NAMALWA (cell line): ENCODE measurements at places on chromosomes 11 and 22.

DNA sequence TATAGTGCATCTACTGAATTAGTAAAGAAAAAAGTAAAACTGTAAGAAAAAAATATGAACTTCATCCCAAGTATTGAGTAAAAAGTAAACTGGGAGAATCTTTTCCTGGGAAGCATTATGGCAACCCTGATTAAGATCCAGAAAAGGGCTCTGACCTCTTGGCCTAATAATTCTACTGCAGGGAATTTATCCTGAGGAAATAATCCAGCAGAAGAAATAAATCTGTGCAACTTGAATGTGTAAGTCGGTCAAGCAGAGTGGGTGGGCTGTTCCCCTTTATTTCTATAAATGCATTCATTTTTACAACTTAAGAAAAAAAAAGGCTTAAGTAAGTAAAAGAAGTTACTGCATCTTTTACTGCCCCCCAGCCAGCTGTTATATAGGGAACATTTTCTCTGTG is 111.2 kb upstream of the PARVA start:
- no peak for DNase-seq

GRCh38 chr11:75022759-75023396 is 34.1 kb downstream of the NEU3 start:
- DNase-seq, result peak; percentile 81

DNA sequence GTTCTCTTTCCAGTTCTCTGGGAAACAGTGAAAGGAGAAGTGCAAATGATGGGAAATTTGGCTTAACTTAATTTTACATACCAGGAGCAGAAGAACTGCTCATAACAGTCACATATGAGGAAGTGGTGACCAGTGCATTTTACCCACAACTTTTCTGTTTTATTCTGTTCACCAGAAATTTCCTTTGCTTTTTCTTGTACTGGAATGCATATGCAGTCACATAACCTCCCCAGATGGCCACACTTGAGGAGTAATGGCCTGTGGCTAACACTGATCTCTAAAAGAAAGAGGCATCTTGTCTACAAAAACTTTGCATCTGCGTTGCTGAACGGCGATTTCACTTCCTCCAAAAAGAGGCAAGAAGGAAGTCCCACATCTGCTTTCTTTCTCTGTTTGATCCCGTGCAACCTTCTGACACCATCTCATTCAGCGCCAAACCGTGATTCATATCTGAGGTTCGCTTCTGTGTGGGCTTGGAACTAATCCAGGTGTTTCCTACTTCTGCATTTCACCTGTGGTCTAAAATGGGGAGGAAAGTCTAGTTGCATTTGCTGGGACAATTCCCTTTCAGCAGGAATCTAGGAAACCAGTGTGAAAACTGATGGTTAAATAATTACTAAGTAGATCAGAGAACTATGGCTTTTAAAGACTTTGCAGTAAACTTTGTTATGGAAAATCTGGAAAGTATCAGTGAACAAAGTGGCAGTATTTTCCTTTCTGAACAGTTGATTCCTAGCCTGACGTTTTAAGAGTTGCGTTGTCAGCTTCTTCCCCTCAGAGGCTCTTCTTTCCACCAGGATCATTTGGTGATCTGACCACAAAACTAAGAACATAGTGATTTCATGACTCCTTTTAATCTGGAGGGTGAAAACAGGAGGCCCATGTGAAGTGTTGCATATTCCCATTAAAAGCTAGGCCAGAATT is 4.2 kb upstream of the MPEG1 start:
- DNase-seq, result peak; percentile 96

GRCh38 chr11:17351510-17352176 is at the start of gene NCR3LG1:
Gene NCR3LG1, plus strand, starts transcription at chr11:17351800. Its CDS starts 170 bp downstream, at chr11:17351970.
- no peak for DNase-seq

DNA sequence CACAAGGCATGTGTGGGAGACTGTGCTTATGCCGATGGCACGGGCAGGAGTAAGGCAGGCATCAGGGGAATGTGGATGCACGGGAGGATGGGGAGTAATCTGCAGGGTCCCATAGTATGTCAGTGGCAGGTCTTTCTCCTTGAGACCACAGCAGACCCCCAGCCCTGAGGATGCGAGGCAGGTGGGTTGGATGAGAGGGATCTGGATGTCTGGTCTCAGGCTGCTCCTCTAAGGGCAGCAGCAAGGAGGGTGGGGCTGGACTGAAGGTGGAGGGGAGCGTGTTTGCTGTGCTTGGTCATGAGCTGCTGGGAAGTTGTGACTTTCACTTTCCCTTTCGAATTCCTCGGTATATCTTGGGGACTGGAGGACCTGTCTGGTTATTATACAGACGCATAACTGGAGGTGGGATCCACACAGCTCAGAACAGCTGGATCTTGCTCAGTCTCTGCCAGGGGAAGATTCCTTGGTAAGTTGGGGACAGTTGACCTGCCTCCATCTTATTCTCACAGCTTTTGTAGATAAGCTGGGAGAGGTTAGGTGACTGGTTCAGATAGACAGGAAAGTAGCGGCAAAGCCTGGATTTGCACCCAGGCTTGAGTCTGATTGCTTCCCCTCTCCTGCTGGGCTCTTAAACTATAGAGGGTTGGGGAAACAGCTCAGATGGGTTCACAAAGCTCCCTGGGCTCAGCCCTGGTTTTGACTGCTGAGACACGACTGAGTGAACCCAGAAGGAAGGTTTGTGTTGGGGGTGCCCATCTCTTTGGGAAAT is at the start of gene APOL1:
Gene APOL1, plus strand, starts transcription at position 380 of the 769 bp plus-strand sequence. CDS start 1,823 bp downstream, outside the sequence.
- DNase-seq, result peak; percentile 18

- peak; percentile 74 for DNase-seq
These were observed at the start of gene CYTH4 for GRCh38 chr22:37282385-37282677. Gene CYTH4, plus strand, starts transcription at chr22:37282508. Its CDS starts 62 bp downstream, at chr22:37282570.

DNA sequence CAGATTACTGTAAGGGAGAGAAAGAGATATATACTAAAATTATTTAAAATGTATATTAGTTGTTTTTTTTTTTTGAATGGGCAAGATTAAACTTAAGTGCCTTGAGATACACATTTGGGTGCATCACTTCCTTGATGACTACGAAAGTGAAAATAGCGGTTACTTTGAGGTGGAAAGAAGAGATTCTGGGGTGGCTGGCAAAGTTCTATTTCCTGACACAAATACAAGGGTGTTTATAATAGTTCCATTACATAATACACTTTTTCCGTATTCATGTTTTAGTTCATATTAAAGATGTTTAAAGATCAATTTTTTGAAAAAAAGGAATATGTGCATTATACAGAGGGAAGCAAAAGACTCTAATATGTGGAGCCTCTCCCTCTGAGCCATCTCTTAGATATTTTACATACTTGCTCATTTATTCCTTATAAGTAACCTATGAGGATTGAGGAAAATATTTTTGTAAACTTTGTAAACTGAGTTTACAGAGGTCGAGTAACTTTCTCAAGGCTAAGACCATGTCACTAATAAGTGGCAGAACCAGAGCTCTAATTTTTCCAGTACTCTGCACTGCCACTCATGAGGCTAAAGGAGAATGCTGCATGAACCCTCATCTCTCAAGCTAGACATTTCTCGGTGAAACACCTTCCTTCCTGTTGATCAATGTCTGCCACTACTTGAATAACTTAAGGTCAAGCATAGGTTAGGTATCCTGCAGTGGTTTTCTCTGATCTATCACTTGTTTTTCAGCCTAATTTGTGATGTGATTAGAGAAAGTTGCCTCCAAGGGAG is 58.6 kb downstream of the DDIAS start:
- DNase-seq, result peak; percentile 66

DNA sequence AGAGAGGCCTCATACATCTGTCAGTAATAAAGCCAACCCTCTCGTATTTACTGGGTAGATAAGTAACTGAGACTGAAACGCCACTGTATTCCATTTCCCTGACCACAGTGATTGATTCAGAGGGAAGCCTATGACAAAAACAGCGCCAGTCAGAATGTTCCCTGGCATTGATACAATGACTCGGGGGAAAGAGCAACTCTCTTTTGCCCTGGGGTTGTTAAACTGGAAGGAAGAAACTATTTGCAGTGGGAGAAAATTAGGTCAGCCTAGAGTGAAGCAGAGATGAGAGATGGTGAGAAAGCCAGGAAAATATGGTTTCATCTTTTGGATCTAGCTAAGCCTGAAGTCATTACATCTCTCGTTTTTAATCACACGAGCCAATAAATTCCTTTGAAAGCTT is 48.6 kb upstream of the RBFOX2 start:
- DNase-seq, result no peak

GRCh38 chr11:134049303-134049702 is 19.6 kb upstream of the JAM3 start:
- DNase-seq, result peak; percentile 31

DNA sequence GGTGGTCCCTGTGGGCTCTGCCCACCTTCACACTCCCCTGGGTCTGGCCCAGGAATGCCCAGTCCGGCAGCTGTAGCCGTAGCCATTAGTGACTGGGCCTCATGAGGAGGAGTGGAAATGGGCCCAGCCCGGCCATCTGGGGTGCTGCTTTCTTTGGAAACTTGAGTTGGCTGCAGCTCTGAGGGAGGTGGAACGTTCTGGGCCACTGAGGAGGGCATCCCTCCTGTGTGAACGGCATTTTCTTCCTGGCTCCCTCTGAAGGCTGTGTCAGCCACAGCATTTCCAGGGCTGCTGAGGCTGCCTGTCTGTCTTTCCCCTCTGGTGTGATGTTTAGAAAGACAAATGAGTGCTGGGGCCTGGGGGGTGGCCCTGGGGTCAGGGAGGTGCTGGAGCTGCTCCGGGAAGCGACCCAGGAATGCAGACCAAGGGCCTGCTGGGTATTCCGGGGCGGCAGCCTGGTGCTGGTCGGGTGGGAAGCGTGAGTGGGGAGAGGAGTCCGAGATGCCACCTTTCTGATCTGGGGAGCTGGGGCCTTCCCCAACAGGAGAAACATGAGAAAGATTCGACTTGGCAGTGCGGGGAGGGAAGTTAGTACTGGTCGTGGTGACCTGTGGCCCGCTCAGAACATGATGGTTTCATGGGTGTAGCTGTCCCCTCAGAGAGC is 27.1 kb downstream of the PTDSS2 start:
- DNase-seq, result no peak

DNA sequence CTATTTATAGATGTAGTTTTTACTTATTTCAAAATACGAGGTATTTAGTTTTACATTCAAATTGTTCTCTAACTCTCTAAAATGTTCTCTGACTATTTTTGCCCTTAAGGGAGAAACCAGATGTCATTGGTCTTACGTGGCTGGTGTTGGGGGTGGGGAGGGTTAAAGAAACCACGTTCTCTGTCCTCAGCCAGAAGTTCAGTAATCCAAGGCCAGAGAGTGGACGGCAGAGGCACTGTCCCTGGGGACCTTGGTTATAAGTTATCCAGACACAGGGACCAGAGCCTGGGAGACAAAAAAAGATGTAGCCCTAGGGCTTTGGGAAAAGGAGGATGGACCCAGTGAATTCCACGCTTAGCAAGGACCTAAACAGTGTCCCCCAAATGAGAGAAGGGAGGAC is 706 bp upstream of the OR51E1 start:
- no peak for DNase-seq

GRCh38 chr11:110422306-110422905 is 7.3 kb upstream of the FDX1 start:
- no peak for DNase-seq

DNA sequence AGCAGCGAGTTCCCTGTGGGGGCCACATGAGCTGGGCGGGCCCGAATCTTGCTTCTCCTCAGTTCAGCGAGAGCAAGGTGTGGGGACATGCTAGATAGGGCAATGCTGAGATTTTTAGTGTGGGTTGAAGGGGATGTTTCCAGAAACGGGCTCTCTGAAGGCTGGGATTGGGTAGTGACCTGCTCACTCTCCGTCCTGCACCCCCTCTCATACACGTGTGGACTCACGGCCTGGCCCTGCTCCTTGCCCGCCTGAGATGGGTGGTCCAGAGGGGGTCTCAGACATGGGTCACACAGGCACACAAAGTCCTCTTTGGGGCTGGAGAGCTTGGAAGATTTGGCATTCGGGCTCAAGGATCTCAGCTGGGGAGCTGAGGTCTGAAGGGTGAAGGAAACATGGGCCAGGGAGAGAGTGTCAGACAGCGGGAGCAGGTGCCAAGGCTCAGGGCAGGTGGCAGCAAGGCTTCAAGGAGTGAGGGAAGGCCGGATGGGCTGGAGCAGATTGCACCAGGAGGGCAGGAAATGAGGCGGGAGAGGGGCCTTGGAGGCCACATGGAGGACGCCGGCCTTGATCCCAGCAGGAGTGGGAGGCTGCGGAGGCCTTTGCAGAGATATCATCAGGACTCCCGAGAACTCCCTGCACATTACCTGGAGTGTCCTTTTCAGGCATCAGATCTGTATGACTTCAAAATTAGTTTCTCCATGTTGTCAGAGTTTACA is 74.1 kb downstream of the PARVB start:
- DNase-seq, result no peak

- DNase-seq, result no peak
These were observed 19.3 kb downstream of the PATZ1 start for GRCh38 chr22:31326877-31327276.

- DNase-seq, result no peak
These were observed 21.2 kb upstream of the GRAMD1B start for GRCh38 chr11:123408619-123409455.

DNA sequence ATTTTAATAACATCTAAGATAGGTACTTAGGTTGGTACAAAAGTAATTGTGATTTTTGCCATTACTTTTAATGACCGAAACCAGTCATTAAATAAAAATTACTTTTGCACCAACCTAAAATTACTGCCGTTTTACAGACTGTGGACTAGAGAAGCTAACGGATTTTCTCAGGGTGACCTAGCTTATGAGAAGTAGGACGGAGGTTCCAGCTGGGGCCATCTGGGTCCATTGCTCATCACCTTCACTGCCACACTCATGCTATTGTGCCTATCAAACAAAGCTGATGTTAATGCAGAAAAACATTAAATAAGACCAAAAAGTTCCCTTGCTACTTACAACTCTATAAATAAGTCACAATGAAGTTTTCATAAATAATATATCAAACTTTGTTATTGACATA is 38.9 kb downstream of the GRIA4 start:
- no peak for DNase-seq

DNA sequence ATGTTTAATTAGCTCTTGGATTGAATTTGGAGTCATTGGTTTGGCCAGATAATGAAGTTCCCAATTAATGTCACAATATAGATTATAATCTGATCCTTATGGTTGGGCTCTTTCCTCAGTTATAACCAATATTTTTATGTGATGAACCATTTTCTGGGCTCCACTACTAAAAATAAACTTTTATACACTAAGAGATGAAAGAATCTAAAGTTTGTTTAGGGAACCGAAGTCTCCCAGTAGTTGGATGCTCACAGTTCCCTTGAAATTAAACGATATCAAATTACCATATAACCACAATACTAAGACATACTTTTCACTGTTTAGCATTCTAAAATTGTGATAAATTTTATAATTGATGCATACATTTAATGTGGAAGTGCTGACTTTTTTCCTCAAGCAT is 47.0 kb upstream of the ARHGAP42 start:
- no peak for DNase-seq

DNA sequence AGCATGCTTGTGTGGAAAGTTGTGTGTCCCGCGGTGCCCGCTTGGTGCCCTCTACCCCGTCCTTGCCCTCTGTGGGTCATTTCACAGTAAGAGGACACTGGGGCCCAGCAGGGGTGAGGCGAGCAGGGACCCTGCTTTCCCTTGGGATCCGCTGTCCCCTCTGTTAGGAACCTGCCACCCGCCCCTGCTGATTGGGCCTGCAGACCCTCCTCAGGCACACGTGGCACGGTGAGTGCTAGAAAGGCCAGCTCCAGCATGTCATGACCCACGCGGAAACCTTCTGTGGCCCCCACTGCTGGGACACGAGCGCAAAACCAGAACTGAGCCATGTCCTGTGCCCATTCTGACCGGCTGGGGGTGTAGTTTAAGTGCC is 353.1 kb downstream of the TBC1D22A start:
- DNase-seq, result no peak

GRCh38 chr11:133023232-133023631 is 509.1 kb downstream of the OPCML start:
- DNase-seq, result no peak
